Femur (tissue), 1 donor: ENCODE measurements at places on chromosomes 6 and 20.
A peak's percentile ranks its signal among the peaks of the same experiment; 100 is the strongest.

GRCh38 chr20:12056839-12057238 is 139.1 kb downstream of the BTBD3 start:
- DNase-seq: no peak

DNA sequence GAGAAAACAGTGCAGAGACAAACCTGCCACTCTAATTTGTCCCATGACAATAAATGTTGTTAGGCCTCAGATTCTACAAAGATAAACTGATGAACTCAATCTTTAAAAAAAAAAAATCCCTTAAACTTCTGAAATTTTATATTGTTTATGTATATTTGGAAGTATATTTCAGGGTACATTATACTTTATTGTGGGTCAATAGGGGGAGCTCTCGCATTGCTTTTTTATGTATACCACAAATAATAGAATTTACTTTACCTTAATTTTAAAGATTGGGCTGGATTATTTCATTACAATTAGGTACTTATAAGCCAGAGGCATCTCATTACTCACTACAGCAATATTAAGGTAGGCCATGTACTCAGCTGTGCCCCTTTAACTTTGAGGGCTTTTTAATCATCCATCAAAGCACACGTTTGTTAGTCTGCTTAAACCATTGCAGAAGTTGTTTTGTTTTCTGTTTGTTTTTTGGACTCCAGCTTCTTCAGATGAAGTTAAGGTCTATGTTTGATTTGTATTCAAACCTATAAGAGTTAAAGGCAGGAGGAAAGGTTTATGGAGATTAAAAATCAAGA is 56.3 kb upstream of the EYA4 start:
- no peak for DNase-seq

DNA sequence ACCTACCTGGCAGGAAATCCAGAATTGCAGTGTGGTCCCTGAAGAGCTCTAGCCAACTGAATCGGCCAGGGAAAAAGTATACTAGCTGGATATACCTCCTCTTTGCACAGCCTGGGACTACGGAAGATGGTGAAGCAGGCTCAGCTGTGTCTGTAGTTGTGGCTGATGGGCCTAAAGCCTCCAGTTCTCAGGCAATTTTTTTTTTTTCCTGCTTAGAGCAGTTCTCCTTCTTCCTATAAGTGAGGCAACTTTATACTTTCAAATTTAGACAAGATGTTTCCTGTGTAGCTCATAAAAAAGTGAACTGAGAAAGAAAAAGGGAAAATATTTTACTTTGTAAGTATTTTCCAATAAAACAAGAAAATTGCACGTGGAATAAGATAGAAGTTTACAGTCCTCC is 172.9 kb downstream of the CARMIL1 start:
- peak; percentile 22 for DNase-seq

- no peak for DNase-seq
Measured at GRCh38 chr6:88142297-88142668, 23.9 kb downstream of the CNR1 start.

- no peak for DNase-seq
Measured at GRCh38 chr6:150567380-150567779, 32.3 kb upstream of the PLEKHG1 start.

GRCh38 chr20:58901488-58902402 is 49.2 kb downstream of the GNAS start:
- DNase-seq: no peak

- peak; percentile 71 for DNase-seq
Measured at GRCh38 chr20:59455402-59456341, 148.7 kb upstream of the PHACTR3 start.

GRCh38 chr20:21238818-21239536 is 64.2 kb upstream of the XRN2 start:
- no peak for DNase-seq

DNA sequence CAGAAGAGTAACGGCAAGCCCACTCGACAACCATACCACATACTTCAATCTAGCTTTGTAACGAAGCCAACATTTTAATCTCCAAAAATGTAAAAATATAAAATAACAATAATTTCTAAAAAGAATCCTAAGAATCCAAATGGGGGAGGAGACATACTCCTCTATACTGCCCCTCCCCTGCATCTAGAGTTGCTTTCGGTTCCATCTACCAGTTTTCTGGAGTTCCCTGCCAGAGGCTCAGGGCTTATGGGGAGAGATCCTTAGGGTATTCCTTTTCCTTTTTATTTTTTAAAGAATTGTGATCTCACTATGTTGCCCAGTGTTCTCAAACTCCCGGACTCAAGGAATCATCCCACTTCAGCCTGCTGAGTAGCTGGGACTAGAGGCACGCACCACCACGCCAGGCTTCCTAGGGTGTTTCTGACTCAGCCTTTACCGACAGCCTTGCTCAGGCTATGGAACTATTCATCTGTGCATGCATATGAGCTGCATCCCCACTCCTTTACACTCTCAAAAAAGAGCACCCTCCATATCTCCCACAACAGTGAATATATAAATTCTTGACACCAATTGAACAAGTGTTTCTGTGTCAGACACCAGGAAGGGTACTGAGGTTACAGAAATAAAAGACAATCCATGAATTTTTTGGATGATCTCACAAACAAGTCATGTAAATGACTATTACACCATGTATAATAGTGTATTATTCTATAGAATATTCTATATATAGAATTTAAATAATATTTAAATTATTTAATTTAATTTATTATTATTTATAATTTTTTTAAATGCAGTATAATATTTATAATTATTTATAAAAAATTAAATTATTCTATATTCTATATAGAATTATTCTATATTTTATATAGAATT is 40.7 kb upstream of the UBR2 start:
- DNase-seq: no peak

- DNase-seq: no peak
Measured at GRCh38 chr6:143405373-143406154, 44.9 kb downstream of the ADAT2 start.

GRCh38 chr6:6557504-6557839 is 31.0 kb upstream of the LY86 start:
- DNase-seq: no peak

DNA sequence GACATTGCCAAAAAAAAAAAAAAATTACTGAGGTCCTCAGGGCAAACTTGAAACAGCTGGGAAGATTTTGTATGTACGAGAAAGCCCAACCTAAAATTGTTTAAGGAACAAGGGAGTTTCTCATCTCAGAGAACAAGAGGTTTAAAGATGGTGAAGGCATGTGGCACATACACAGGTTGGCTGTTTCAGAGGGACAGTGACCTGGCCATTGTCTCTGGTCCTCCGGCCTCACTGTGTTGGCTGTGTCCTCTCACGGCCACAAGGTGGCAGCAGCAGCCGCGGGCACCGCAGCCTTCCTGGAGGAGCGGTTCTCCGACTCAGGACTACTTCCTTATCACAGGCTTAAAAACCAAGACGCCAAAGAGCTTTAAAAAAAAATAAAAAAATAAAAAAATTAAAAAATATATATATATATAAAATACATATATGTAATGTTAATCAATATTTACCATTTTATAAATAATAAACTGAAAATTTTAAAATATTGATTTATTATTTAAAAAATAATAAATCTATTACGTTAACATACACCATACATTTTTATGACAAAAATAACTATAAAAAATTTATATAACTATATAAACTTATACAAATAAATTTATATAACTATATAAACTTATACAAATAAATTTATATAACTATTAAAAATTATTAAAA is 52.8 kb downstream of the GTF2H5 start:
- peak; percentile 84 for DNase-seq

DNA sequence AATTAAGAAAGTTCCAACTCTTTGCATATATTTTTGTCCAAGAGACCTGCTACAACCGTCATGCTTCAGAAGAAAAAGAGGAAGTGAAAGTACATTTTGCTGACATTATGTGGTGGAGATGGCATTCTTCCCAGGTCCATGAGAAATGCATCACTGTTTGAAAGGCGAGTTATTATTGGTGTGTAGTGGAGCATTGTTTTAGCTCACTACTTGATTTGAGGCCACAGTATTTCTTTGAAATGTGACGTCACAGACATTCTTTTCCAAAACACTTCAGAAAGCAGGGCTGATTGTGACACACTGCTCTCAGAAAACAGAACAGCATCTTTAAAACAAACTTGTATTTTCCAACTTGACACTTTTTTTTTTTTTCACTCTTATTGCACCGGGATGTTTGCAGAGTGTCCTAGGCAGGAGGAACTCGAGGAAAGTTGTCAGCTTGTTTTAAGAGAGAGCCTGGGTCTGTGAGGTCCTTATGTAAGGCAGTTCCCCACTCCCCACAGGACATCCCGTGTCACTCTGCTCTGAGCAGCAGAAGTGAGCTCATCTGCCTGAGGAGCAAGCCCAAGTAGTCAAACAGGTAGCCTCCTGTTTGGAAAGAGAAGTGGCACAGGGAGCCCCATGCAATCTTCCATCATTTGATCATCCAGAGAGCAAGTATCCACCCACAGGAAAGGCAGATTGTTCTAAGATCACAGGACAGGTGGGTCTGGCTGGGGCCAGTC is 1.1 kb downstream of the SPTLC3 start:
- peak; percentile 75 for DNase-seq

DNA sequence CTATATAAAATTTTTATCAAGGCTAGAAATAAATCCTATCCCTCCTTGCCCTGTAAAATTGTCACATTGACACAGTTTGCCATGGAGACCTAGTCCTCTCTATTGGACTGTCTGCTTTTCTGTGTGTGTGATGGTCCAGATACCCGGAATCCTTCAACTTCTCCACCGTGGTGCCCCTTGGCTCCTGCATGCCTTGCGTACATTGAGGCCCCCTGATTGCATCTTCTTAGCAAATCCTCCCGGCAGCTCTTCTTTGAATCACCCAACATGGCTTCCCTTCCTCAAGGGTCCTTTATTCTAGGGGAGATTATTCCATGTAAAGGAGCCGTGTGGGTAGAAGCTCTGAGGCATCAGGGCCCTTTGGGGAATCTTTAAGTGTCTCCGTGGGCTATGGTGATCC is 219.5 kb downstream of the CDC5L start:
- no peak for DNase-seq

DNA sequence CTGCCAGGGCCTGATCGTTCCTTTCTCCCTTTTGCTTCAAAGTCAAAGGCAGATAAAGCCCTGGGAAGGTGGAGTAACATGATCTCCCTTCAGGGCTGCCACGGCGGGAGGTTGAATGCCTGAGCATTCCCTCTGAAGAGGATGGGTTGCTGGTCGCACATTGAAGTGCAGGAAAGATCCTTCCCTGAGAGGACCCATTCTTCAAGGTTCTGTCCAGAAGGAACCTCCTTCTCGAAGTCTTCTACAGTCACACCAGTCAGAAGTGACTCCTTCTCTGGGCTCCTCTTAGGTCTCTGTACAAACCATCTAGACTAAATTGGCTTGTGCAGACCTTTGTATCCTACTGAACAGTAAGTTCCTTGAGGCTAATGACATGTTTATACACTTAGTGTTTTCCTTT is 192.6 kb upstream of the VGLL2 start:
- no peak for DNase-seq

DNA sequence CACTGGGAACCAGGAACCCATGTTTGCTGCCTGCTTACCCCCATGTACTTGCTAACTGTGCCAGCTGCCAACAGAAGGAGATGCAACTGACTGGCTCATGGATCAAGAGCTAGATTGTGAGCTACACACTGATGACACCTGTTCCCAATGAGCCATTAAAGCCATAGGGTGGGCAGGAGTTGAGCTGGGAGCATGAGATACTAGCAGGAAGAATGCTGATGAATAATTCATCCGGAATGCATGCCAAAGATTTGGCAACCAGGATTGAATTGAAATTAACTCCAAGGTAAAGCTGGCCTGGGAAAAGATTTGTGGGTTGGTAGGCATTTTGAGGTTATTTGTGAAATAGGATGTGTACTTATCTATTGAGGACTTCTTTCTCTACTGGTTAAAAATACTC is 631.1 kb downstream of the KIF16B start:
- DNase-seq: no peak

GRCh38 chr6:46734867-46735719 is at the start of gene PLA2G7:
PLA2G7 (minus strand) TSS chr6:46735375; CDS start chr6:46722891, 12,484 bp downstream.
- peak; percentile 40 for DNase-seq

DNA sequence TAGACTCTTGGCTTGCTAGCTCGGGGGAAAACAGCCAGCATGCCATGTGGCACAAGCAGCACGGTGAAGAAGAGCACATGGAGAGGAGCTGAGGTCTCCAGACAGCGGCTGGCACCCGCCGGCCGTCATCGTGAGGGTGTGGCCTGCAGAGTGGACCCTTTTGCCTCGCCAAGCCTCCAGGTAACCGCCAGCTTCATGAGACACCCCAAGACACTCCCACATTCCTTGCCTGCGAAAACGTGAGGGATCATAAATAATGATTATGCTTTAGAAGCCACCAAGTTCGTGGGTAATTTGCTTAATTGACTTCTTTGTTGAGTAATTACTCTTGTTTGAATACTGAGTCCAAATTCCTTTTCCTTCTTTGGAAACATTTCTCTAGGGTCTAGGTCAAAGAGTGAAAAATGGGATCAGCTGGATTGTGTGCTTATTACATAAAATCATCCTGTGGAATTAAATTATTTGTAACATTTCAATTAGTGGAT is 23.2 kb downstream of the FAM50B start:
- DNase-seq: no peak
